ENCODE measurements at places on chromosomes 2 and 18.

GRCh38 chr2:127188797-127189196 is 31.3 kb downstream of the CYP27C1 start:
- DNase-seq, result no peak

GRCh38 chr2:121019071-121019470 is 265.9 kb downstream of the TFCP2L1 start:
- DNase-seq, result no peak

DNA sequence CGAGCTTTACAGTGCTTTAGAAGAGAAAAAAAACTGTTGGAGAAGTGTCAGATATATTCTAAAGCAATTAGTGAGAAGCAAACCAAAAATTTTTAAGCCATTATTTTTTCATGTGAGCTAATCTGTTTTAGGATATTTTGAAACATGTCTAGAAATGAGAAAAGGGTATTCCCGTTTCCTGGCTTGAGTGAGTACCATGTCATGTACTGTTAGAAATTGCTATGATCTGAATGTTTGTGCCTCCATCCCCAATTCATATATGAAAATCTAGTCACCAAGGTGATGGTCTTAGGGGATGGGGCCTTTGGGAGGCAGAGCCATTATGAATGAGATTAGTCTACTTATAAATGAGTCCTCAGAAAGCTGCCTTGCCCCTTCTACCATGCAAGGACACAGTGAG is 493.3 kb upstream of the GCFC2 start:
- no peak for DNase-seq

GRCh38 chr2:106953236-106953635 is 67.3 kb upstream of the ST6GAL2 start:
- no peak for DNase-seq
